ENCODE measurements at places on chromosomes 7 and 10. TPM values are rescaled to one million over a fixed set of nuclear protein-coding genes. Genes with fewer than 3 reads are reported as not detected.

Gene CDC14C
- total RNA-seq: not detected

DNA sequence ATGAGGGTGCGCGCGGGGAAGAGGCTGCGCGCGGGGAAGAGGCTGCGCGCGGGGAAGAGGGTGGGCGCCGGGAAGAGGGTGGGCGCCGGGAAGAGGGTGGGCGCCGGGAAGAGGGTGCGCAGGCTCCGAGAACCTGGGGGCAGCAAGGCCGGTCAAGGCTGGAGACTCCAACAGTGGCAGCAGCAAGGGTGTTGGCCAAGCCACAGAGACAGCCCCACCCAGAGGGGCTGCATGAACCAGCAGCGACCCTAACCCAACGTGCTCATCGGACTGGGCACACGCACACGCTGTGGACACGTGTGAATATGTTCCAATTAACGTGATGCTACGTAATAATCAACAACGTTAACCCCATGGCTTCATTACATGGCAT lies 48.8 kb downstream of the DIP2C start:
- H3K27ac ChIP-seq: no peak overlapping the region
- H3K4me3 ChIP-seq: no peak overlapping the region
- no peaks in the 10 kb centered on the region for H3K36me3 ChIP-seq
- DNase-seq: no peak
- H3K27me3 ChIP-seq: peaks cover 12% of the 10 kb centered on the region

- peaks cover 6% of the 10 kb centered on the region for H3K36me3 ChIP-seq
- peak overlapping the region; percentile 99 for H3K4me3 ChIP-seq
- peaks cover 40% of the 10 kb centered on the region for H3K4me1 ChIP-seq
Measured at GRCh38 chr7:17940951-17941431, 697 bp upstream of the SNX13 start.

GRCh38 chr10:93495654-93496321 lies 624 bp upstream of the CEP55 start:
- peaks cover 21% of the 10 kb centered on the region for H3K36me3 ChIP-seq
- peak; percentile 42 for DNase-seq
- peaks cover 18% of the 10 kb centered on the region for H3K4me1 ChIP-seq
- peak overlapping the region; percentile 43 for H3K27ac ChIP-seq

DNA sequence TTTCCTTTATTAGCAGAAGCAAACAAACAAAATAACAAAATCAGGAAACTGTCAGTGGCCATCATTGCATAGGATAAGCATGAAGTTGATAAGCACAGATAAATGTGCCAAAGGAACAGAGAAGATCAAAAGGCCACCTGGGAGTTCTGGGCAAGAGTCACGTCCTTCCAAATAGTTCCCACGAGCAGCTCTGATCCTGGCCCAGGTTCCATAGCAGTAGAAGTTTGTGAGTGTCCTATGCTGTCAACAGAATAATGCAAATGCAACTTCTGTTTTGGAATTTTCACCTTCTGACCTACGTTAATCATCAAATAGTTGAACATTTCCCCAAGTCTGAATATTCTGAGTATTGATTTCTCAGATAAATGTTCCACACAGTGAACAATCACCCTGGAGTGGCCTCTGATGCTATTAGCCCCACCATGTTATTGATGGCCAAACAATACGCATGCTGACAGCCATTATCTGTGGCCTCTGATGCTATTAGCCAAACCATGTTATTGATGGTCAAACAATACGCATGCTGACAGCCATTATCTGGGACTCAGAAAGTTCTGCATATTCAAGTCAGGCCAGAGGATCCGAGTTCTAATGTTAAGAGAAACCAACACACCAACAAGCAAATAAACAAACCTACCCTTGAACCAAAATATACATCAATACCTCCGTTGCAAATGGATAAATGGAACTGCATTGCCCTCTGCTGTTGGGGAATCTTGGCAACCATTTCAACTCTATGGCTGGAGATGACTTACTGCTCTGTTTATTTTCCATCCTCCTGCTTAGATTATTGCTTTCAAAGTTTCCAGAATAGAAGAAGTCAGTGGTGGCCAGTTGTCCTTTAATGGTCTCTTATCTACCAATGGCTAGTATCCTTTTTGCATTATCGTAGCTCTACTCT lies 63.3 kb downstream of the MRC1 start:
- peak; percentile 8 for DNase-seq
- no peak overlapping the region for H3K27ac ChIP-seq
- H3K36me3 ChIP-seq: no peaks in the 10 kb centered on the region

Gene ARL5B
- 13.8 TPM for total RNA-seq

- peaks cover 10% of the 10 kb centered on the region for H3K27me3 ChIP-seq
- no peaks in the 10 kb centered on the region for H3K4me1 ChIP-seq
- no peak for DNase-seq
- no peaks in the 10 kb centered on the region for H3K36me3 ChIP-seq
Measured at GRCh38 chr7:56188823-56189346, 72.7 kb upstream of the NUPR2 start.

Gene POLD2
- total RNA-seq: 270 TPM

- H3K4me1 ChIP-seq: no peaks in the 10 kb centered on the region
- H3K27ac ChIP-seq: no peak overlapping the region
- no peaks in the 10 kb centered on the region for H3K36me3 ChIP-seq
- H3K4me3 ChIP-seq: no peak overlapping the region
- peaks cover 8% of the 10 kb centered on the region for H3K27me3 ChIP-seq
Measured at GRCh38 chr10:6781133-6781770, 201.2 kb upstream of the PRKCQ start.

GRCh38 chr7:17502213-17503060 lies 204.0 kb downstream of the AHR start:
- H3K27me3 ChIP-seq: peaks cover 2% of the 10 kb centered on the region
- H3K27ac ChIP-seq: no peak overlapping the region
- no peak overlapping the region for H3K4me3 ChIP-seq
- H3K4me1 ChIP-seq: no peaks in the 10 kb centered on the region

Gene ZDHHC4
- total RNA-seq: 49.4 TPM

DNA sequence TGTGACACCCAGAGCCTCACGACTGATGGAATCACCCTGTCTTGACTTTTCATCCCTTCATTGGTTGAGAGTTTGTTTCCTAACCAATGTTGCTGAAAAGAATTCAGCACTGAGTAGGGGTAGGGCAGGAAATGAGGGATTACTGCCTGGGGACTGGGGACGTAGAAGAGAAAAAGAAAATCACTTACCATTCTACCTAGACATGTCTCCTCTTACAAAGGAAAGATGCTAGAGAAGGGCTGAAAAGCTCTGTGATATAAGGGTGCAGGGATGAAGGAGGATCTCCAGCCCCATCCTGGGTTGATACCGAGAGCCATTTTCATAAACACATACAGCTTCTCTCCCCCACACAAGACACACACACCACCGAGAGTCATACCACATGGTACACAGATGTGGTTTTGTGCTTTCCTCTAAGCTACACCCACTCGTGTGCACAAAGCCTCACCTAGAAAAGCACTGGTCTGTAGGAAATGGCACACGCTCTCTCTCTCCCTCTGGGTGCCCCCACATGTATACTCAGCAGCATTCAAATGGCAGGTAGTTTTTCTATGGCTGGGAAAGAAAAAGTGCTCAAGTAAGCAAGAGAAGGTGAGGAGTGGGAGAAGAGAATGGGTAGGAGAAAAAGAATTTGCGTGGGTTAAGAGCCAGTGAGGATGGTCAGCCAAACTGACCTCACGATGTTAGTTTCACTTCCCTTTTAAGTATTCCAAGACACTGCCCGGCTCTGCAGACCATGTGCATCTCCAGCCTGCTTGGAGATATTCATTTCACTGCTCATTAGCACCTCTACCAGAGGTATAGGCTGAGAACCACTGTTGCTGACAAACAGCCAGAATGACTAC lies 85.8 kb downstream of the CALD1 start:
- peak overlapping the region; percentile 65 for H3K4me3 ChIP-seq
- peak; percentile 62 for DNase-seq
- H3K27me3 ChIP-seq: no peaks in the 10 kb centered on the region
- H3K36me3 ChIP-seq: peaks cover 9% of the 10 kb centered on the region
- H3K4me1 ChIP-seq: peaks cover 39% of the 10 kb centered on the region

Gene HILPDA
- 13.6 TPM for total RNA-seq

GRCh38 chr7:35716038-35716803 lies 21.3 kb upstream of the HERPUD2 start:
- H3K4me3 ChIP-seq: no peak overlapping the region
- H3K27ac ChIP-seq: no peak overlapping the region
- H3K27me3 ChIP-seq: no peaks in the 10 kb centered on the region
- no peaks in the 10 kb centered on the region for H3K36me3 ChIP-seq
- no peak for DNase-seq

DNA sequence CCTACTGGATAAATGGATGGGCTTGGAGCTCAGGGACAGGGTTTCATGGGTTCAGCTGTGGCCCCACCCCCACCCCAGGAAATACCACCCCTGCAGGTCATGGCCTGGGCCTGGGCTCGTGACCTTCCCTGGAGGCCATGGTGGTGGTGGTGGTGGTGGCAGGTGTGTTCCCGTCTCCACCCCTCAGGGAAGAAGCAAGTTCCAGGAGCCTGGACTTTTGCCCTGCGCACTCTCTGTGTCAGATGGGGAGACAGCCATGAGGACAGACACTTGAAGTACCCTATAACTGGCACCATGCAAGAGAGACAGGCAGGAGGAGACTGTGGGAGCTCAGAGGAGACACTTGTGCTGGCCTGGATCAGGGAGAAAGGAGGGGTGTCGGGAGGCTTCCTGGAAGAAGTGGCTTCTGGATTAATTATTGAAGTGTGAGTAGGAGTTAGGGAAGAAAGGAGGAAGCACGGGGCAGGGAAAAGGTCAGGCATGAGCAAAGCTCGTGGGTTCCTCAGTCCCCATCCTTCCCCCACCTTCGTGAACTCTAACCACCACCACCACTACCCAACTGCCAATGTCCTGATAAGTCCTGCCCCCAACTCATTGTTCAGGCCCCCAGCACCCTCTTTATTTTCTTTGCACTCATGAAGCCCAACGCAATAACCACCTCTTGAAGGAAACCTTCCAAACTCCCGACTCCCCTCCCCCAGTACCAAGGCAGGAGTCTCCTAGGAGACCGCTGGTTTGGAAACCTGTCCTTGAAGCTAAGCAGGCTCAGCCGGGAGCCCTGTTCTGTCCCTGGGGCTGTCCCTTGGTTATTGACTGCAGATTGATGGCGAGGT lies 8.9 kb downstream of the SH2B2 start:
- H3K4me3 ChIP-seq: no peak overlapping the region
- peaks cover 10% of the 10 kb centered on the region for H3K4me1 ChIP-seq
- no peaks in the 10 kb centered on the region for H3K36me3 ChIP-seq
- no peak for DNase-seq
- no peaks in the 10 kb centered on the region for H3K27me3 ChIP-seq
- H3K27ac ChIP-seq: no peak overlapping the region

Gene PRTFDC1
- 0.99 TPM for total RNA-seq

GRCh38 chr7:109460296-109460695 lies 890.6 kb downstream of the DNAJB9 start:
- no peaks in the 10 kb centered on the region for H3K4me1 ChIP-seq
- no peak overlapping the region for H3K4me3 ChIP-seq

Gene FBXL13
- total RNA-seq: 0.74 TPM

- no peaks in the 10 kb centered on the region for H3K4me1 ChIP-seq
- H3K36me3 ChIP-seq: no peaks in the 10 kb centered on the region
- H3K27me3 ChIP-seq: peaks cover 4% of the 10 kb centered on the region
Measured at GRCh38 chr7:101693498-101694091, 64.5 kb upstream of the MYL10 start.

GRCh38 chr10:116915340-116915739 lies 66.0 kb downstream of the ENO4 start:
- H3K4me3 ChIP-seq: no peak overlapping the region
- no peaks in the 10 kb centered on the region for H3K4me1 ChIP-seq
- DNase-seq: no peak
- H3K36me3 ChIP-seq: no peaks in the 10 kb centered on the region
- H3K27ac ChIP-seq: no peak overlapping the region

DNA sequence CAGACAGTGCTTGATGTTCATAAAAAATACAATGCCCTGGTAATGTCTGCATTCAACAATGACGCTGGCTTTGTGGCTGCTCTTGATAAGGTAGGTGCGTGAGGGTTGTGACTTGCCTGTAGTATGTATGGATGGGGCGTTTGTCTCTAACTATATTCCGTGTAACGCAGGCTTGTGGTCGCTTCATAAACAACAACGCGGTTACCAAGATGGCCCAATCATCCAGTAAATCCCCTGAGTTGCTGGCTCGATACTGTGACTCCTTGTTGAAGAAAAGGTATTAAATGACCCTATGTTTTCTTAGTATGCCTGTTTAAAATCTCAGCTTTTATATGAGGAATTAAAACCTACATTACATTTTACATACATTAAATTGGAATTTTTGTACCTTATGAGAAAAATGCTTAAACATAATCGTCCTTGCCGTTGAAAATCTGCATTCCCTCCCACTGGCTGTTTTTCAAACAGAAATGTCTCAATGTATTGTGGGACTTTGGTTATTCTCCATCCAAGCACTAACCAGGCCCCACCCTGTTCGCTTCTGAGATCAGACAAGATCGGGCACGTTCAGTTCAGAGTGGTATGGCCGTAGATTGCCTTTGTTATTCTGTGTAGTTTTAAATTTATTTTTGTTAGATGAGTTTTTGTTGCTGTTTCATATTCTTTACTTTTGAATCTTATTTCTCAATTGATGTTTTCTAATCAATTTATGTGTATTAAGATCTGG lies 85.3 kb downstream of the CUL1 start:
- no peaks in the 10 kb centered on the region for H3K4me1 ChIP-seq
- no peak overlapping the region for H3K4me3 ChIP-seq
- H3K27me3 ChIP-seq: no peaks in the 10 kb centered on the region
- H3K36me3 ChIP-seq: peaks cover 28% of the 10 kb centered on the region
- no peak for DNase-seq

DNA sequence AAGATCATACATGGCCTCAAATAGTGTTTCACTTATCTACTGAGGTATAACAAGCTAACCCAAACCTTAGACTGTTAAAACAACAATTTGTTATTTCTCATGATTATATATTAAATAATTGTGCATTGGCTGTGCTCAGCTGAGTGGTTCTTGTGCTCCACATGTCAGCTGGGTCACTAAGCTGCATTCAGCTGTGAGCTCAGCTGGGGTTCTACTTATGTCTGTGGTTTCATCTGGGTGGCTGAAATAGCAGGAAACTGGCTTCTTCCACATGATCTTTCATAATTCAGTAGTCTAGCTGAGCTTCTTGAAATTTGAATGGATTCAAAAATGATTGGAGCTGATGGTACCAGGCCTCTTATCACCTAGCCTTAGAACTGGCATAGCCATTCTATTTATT lies 181.8 kb upstream of the CSTF2T start:
- peaks cover 18% of the 10 kb centered on the region for H3K4me1 ChIP-seq
- no peak for DNase-seq
- H3K36me3 ChIP-seq: no peaks in the 10 kb centered on the region
- no peaks in the 10 kb centered on the region for H3K27me3 ChIP-seq
- no peak overlapping the region for H3K27ac ChIP-seq
- no peak overlapping the region for H3K4me3 ChIP-seq

Gene ARHGEF5
- total RNA-seq: 17.6 TPM

Gene CISD1
- 52.7 TPM for total RNA-seq

Gene LFNG
- total RNA-seq: 22.7 TPM

Gene RP9
- total RNA-seq: 14.2 TPM

GRCh38 chr10:111177379-111177778 lies 100.5 kb downstream of the ADRA2A start:
- DNase-seq: no peak
- H3K4me3 ChIP-seq: no peak overlapping the region
- H3K27ac ChIP-seq: no peak overlapping the region
- H3K27me3 ChIP-seq: peaks cover 6% of the 10 kb centered on the region
- H3K4me1 ChIP-seq: peaks cover 6% of the 10 kb centered on the region

- no peak within 1 kb of the TSS for H3K4me3 ChIP-seq
- no peak within 1 kb of the TSS for H3K27ac ChIP-seq
- no peaks in the 10 kb centered on the region for H3K36me3 ChIP-seq
Measured at GRCh38 chr10:84244651-84245270, at the start of gene RGR. RGR (plus strand) TSS chr10:84245053; CDS start chr10:84245091, 38 bp downstream.

Data from activated naive CD4-positive, alpha-beta T cell treated with anti-CD3 and anti-CD28 coated beads for 36 hours (primary cell).